ENCODE measurements at places on chromosomes 12 and 14.

GRCh38 chr12:85152311-85152729 lies 116.2 kb downstream of the LRRIQ1 start:
- no peak for DNase-seq

DNA sequence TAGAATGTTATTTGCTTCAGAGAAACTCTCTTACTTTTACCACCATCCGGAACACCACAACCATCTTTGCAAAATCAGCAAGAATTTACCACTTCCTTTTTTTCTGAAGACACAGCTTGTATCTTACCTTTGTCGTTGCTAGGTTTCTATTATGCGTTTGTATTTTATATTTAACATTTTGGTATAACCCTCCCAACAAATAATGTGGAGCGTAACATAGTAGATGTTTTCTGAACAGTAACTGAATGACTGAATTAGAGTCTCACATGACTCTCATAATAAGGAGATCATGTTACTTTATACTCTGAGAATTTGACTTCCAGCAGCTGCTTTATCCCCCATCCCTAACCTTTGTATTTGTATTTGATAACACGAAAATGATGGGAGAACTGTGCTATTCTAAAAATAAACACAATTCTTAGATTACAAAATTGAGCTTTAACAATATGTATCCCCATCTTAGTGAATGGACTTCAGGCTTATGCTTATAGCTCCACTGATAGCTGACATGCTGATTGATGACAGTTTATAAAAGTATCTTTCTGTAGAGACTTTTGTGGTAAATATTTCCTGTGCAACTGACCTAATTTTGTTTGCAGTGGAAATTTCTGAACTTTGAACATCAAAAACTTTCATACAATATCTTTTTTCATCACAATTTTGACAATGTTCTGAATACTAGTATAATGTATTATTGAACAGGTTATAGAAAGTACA lies 7.9 kb upstream of the KLRB1 start:
- DNase-seq = no peak

DNA sequence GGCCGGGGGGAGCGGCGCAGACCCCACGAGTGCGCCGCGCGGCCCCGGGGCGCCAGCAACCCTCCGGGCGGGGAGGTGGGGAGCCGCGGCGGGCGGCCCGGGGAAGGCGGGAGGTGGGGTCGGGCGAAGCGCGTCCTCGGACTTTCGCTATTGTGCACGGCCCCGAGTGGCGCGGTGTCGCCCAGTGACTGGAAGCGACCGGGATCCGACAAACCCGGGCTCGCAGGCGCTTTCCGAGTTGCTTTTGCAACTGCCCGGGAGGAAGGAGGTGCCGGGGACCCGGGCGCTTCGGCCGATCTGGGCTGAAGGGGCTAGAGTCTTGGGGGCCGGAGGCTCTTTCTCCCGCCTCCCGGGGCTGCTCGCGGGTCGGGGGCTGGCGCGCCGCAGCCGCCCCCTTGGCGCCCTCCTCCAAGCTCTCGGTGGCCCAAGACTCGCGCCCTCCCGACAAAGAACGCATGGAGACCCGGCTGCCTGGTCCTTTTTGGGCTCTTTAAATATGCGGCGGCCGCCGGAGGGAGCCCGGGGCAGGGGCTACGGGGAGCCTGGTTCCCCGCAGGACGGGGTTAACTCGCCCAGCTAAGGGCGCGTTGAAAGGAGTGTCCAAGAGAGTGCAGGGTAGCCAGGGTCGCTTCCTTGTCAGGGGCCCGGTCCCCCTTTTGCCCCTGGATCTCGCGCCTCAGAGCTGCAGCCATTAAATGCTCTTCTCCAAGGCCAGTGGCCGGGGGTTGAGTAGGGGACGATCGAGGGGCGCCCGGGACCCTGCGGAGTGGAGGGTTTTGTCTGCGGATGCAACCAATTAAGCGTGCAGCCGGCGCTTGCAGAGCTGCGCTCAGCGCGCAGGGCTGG lies 1.4 kb downstream of the HMGA2 start:
- no peak for DNase-seq

- no peak for DNase-seq
Measured at GRCh38 chr12:56522411-56523193, 982 bp downstream of the RBMS2 start.

GRCh38 chr14:78836777-78837176 lies 666.6 kb downstream of the NRXN3 start:
- DNase-seq = peak; percentile 4

DNA sequence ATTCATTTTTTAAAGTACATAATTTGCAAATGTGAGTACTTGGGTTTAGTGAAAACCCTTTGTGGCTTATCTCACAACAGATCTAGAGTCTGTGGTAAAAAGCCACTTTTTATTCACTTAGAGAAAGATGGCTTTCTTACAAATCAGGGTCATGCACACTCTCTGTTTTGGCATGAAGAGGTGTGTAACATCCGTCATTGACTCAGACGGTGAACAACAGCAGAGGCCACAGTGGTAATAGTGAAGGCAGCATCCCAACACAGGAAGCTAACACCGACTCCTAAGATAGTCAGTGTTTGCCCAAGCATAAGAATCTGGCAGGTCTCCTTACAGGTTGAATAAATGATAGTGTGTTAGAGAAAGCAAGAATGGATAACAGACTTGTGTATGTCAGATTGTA lies 593.0 kb downstream of the SOX5 start:
- DNase-seq = no peak

GRCh38 chr14:69664865-69665526 lies 53.6 kb downstream of the SUSD6 start:
- no peak for DNase-seq

- DNase-seq = no peak
Measured at GRCh38 chr12:131894981-131895639, 688 bp downstream of the ULK1 start.

- no peak for DNase-seq
Measured at GRCh38 chr12:113850309-113851056, 115.6 kb downstream of the RBM19 start.

- DNase-seq = no peak
Measured at GRCh38 chr12:5921027-5921909, 23.8 kb downstream of the ANO2 start.

- no peak for DNase-seq
Measured at GRCh38 chr14:86035882-86036281, 505.9 kb downstream of the FLRT2 start.

GRCh38 chr14:72917094-72917802 lies 9.0 kb upstream of the DCAF4 start:
- no peak for DNase-seq

DNA sequence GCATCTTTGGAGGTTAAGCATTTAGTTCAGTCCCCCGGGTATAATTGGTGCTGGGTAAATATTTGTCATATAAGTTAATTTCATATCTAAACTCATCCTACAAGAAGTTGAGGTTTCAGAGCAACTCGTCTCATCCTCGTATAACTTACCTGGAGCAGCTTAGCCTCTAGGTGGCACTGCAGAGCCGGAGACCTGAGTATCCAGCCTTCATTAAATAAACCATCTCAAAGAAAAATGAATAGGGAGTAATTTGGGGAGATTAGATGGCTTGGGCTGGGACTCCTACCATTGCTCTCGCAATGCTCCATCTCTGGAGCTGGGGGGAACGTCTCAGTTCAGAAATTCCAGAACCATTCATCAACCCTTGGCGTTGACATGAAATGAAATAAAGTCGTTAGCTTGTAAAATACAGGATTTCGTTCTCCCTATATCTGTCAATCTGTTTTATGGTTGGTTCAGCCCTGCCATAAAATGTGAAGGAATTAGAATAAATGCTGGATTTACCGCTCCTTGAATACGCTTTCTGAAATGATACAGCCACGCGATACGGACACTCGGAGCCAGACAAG lies 122.9 kb upstream of the TMEM132D start:
- DNase-seq = peak; percentile 36

- DNase-seq = no peak
Measured at GRCh38 chr14:103773521-103773920, 57.9 kb downstream of the ZFYVE21 start.

- no peak for DNase-seq
Measured at GRCh38 chr12:94875525-94875924, 128.0 kb downstream of the NDUFA12 start.

DNA sequence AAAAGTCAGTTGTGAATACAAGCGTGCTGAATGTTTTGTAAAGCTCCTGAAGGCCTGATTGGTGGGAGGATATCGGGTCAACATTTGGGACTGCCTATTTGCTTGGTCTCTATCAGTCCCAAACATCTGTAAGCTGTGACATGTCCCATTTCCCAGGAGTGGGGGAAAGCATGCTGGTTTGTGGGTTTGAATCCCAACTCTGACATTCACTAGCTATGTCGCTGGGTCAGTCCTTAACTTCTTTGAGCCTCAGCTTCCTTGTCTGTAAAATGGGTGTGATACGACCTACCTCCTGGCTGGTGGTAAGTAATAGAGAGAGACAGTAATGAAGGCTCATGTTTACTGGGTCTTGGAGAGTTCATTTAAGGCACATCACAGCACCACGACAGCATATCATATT lies 136.7 kb downstream of the CHST11 start:
- no peak for DNase-seq

DNA sequence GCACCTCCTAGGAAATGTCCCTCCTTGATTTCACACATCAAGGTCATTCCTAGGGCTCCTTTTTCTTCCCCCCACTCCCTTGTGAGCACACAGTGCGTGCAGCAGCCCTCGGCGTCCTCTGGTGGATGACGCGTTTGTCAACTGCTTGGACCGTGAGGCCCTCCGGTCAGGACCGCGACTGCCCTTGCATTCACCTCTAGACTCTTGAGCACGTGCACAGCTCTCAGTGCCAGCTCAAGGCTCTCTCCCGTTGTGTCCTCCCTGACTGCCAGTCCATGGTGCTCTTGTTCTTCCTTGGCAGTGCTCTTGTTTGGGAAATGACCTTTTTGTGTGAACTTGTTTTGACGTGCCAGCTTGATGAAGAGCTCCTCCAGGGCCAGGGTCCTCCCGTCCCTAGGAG lies 67.9 kb downstream of the TSPAN9 start:
- no peak for DNase-seq

DNA sequence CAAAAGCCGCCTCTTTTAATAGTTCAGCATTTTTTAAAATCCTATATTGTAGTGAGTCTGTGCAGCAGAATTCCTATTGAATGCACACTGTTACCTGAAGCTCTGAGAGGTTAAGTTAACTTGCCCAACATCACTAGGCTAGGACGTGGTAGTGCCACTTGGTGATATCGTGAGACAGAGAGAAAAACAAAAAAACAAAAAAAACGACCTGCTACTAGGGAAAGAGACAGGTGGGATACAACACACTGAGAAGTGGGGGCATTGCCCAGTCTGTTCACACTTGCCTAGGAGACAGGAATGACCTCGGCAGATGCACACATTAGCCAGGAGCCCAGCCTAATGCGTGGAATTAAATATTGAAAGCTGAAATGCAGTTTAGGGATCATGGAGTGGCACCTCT lies 129.7 kb upstream of the CCND2 start:
- DNase-seq = no peak

DNA sequence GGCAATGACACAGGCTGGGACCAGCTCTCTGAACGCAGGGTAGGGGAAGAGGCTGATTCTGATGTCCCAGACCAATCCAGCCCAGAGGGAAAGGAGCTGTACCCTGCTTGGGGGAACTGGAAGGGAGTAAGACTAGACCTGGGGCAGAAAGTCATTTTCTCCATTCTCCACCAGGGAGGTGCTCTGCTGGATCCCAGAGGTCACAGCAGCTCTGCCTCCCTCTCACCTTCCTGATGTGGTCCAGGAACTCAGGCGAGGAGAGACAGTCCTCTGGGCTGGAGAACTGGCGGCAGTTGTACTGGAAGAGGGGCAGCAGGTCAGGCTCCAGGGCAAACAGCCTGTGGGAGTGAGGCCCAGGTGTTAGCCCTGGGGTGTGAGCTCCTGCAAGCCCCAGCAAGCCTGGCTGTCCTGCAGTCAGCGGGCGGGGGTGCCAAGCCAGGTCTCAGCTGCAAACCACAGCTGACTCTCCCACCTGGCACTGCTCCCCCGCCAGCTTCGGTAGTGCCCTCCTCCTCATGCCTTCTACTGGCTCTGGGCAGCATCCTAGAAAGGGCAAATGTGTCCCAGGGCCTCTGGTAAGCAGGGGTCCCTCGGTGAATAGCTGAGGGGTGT lies 1.9 kb downstream of the NGB start:
- no peak for DNase-seq

DNA sequence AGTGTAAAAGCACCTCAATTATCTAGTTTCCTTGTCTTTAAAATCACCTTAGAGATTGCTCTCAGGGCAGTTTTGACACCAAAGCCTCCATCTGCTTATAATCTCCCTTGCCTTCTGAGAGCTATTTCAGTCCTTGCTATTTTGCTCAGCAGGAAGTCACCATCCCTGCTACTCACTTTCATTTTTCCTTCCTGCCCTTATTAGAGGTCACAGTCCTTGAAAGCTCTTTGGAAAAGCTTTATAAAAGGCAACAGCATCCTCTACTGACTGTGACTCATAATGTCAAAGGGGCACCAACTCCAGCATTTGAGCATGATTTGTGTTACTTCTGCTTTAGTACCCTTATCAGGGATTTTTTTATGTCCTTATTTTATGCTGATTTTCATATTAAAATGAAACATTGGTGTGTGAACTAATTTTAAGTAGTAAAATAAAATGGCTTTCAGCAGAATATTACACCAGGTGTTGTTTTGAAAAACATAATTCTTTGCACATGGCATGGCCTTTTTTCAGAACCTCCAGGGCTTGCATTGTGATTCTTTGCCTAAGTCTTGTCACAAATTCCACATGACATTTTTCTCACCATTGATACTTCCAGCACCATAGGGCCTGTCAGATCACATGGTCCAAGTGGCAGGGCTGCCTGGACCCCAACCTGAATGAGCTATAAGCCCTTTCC lies 213.0 kb downstream of the ADAMTS20 start:
- no peak for DNase-seq

GRCh38 chr12:82832981-82833380 lies 146.3 kb downstream of the TMTC2 start:
- no peak for DNase-seq

Data from stimulated activated CD4-positive, alpha-beta T cell treated with anti-CD3 and anti-CD28 coated beads, TNF-alpha, amount 100 ng/mL, for 48 hours (primary cell).